Naive thymus-derived CD4-positive, alpha-beta T cell (primary cell): ENCODE measurements at places on chromosomes 12 and 14. TPM values are rescaled to one million over a fixed set of nuclear protein-coding genes. Genes with fewer than 3 reads are reported as not detected.
A peak's percentile ranks its signal among the peaks of the same experiment; 100 is the strongest.

Gene ZC2HC1C
- polyA plus RNA-seq: 0.41 TPM

Gene AQP2
- polyA plus RNA-seq: not detected

Gene DHRS2
- polyA plus RNA-seq: 0.63 TPM

Gene SNW1
- polyA plus RNA-seq: 59.6 TPM

Gene DAO
- polyA plus RNA-seq: not detected

Gene PRB2
- not detected for polyA plus RNA-seq

Gene DCN
- not detected for polyA plus RNA-seq

Gene SLC10A1
- not detected for polyA plus RNA-seq

Gene FGF23
- polyA plus RNA-seq: not detected

Gene B4GALNT3
- polyA plus RNA-seq: 0.21 TPM

Gene STON2
- not detected for polyA plus RNA-seq

Gene SYCP3
- not detected for polyA plus RNA-seq

Gene TAS2R10
- polyA plus RNA-seq: not detected

Gene TULP3
- 6.7 TPM for polyA plus RNA-seq

- DNase-seq: no peak
These were observed 14.4 kb upstream of the CDK17 start for GRCh38 chr12:96414637-96415036.

- DNase-seq: no peak
These were observed 129.4 kb upstream of the DNM1L start for GRCh38 chr12:32549675-32550079.

DNA sequence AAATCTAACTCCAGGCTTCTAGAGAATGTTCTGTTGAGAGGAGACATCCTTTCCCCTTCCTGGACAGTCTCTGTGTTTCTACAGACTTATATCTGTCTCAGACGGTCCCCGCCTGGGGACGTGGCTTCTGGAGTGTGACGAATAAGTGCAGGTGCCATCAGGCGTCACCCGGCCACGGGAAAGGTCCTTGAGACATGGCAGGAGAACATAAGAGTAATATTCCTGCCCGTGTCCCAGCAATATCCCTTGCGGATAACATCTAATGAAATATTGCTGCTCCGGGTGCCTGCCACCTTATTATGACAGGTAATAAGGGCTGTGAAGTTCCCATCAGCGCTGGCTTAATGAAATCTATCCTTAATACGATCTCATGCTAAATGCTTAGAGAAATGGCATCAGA, 139.6 kb downstream of the PIWIL1 start:
- DNase-seq: no peak

DNA sequence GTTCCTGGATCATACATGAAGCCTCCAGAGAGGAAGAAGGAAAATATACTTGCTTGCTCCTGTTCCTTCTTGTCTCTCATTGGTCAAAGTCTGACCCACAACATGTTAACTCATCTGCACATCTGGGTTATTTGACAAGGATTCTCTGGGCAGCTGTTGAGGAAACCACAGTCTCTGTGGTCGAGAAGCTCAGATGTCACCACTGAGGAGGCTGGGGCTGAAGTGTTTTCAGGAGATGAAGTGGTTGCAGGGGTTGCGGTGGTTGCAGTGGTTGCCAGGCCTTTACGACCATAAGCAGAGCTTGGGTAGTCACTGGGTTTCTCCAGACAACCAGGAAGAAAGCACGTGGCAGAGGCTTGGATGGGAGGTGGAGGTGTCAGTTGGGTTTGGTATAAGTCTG, 265.0 kb upstream of the LRIG3 start:
- no peak for DNase-seq

DNA sequence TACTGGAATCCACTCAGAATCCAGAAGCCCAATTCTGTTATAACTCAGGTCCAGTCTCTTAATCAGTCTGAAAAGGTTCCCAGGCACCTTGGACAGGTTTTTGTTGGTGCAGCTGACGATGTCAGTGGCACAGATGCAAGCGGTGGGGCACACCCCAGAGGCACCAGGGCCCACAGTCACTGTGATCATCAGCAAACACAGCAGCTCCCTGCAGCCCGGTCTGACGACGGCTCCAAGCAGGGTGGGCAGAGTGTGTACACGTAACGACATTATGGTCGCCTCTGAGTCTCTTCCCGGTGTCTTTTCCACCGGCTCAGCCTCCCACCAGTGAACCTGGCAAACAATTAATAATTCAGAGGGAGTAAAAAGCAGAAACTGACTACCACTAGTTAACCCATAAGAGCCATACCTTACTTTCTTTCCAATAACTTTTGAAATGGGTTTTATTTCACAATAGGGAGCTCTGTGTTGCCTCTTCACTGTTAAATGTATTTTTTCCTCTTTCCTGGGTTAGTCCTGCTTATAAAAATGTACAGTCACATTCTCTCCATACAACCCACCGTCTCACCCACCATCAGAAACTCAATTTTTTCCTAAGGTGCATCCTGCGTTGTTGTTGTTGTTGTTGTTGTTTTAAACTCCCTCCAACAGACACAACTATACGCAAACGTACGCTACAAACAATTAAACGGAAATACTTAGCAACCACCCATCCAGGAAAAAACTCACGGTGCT, 521 bp upstream of the PCED1B start:
- peak; percentile 45 for DNase-seq

GRCh38 chr14:70721542-70721941, 79.8 kb downstream of the TTC9 start:
- no peak for DNase-seq

DNA sequence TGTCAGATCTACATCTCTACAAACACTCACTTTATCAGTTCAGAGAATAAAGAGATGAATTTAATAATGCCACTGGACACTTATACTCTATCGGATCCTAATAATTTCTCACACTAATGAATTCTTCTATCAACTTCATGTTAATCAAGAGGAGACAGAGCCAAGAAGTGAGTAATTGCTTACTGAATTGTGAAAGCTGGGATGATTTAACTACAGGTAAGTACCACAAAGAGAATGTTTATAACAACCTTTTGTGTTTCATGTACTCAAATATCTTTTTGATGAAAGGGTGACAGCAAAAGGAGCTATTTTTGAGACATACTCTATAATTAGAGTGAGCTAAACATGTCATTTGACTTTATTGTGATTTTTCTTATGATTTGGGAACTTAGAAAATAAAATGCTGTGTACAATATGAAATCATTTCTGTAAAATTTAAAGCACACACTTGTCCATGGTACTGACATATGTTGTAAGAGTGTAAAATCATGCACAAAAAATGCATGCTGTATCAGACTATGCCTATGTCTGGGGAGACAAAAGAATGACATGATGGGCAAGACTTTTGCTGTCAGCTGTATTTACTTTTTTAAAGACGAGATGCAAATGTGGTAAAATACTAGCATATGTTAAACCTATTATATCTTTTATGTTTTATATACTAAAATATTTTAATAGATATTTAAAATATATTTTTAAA, 361.2 kb downstream of the CCER1 start:
- no peak for DNase-seq

GRCh38 chr12:66341126-66341525, 38.8 kb downstream of the HELB start:
- DNase-seq: no peak

GRCh38 chr14:59454139-59454538, 11.0 kb downstream of the GPR135 start:
- no peak for DNase-seq

DNA sequence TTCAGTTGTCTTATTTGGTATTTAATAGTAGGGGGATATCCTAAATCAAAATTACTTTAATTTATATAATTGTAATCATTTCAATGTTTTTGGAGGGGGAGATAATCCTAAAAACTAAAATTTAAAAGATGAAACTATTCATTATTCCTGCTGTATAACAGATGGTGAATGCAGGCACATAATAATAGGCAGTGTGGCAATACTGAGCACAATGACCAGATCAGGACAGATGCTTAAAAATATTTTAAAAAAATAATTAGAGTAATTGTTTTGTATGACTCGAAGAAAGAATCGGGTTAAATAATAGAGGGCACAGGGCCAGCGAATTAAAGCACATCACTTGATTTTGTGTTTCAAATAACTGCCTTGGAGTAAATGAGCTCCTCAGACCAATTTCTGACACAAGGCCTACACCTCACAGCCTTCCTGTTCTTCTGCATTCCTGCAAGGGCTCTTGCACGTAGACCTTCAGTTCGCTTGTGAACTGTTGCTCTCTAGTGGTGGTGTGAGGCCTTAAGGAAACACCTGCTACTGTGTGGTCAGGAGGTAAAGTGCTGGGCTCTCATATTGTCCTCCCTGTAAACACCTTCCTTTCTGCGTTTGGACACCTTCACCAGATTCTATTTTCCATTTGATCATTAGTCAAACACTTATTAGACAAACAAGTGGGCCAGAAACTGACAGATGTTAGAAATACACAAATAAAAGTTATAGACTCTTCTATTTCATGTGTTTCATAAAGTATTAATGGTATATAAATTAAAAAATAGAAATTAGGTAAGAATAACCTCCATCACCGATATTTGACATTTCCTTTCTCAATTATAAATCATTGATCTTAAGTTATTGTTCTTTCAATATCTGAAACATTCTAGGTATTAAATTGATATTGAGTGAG, 29.3 kb upstream of the KLRF1 start:
- peak; percentile 67 for DNase-seq

- no peak for DNase-seq
These were observed 50.4 kb downstream of the DICER1 start for GRCh38 chr14:95106971-95107370.

DNA sequence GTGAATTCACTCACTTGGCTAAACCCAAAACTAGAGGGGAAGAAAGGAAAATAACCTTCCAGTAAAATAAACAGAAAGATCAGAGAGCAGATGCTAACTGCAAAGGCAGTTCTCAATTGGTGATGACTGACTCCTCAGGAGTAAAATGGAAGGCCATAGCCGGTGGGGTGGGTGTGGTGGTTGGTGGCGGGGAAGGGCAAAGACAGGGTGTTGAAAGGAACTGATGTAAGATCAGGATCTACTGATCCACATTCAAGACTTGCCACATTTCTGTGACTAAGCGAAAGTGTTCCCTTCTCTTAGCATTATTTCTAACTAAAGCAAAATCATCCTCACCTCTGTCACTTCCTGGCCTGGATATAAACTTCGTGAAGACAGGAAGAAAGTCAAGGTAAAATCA, 26.3 kb upstream of the TC2N start:
- DNase-seq: peak; percentile 18

- peak; percentile 33 for DNase-seq
These were observed 46.1 kb downstream of the CYP46A1 start for GRCh38 chr14:99729991-99730875.

GRCh38 chr14:105313381-105314286, 914 bp upstream of the PACS2 start:
- no peak for DNase-seq

GRCh38 chr12:33012226-33012625, 115.6 kb upstream of the PKP2 start:
- no peak for DNase-seq

DNA sequence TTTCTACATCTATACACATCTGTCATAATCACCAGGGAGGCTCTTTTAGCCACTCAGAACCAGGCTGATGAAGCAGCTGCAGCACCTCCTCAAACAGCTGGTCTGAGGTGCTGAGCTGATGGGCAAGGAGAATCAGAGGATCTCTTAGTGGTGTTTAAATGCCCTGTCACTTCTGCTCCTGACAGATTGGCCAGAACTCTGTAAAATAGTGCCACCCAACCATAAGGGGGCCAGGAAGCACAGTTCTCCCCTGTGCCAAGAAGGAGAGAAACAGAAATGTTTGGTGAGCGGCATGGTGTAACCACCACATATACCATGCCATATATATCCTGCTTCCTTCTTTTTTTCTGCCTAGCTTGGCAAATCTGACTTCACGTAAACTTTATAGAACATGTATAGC, 12.8 kb downstream of the SOCS2 start:
- DNase-seq: no peak

- no peak for DNase-seq
These were observed 163.4 kb downstream of the RAD51B start for GRCh38 chr14:67982711-67983608.

- DNase-seq: no peak
These were observed 2.0 kb downstream of the EMC9 start for GRCh38 chr14:24139272-24139934.

DNA sequence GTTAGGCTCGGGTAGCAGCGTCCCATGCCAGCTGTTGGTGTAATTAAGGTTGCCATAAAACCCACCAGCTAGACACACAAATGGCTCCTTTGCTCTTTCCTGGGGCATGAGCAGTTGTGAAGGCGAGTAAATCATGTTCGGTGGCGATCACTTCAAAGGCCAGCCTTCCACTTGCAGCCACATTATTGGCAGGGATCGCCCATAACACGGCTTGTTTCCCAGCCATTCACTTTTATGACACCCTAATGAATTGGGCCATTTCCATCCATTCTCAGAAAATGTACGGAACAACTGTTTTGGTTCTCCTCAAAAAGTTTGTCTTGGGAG, 63.4 kb downstream of the BEGAIN start:
- DNase-seq: peak; percentile 6

- DNase-seq: no peak
These were observed 203.4 kb upstream of the PELI2 start for GRCh38 chr14:55914771-55915170.

GRCh38 chr12:115973968-115974724, 303.3 kb downstream of the MED13L start:
- DNase-seq: no peak

GRCh38 chr12:79826267-79827128, 108.4 kb downstream of the PPP1R12A start:
- DNase-seq: no peak

GRCh38 chr14:51004801-51005526, 60.7 kb upstream of the PYGL start:
- DNase-seq: no peak

GRCh38 chr14:23558346-23559009, 2.4 kb downstream of the THTPA start:
- no peak for DNase-seq

DNA sequence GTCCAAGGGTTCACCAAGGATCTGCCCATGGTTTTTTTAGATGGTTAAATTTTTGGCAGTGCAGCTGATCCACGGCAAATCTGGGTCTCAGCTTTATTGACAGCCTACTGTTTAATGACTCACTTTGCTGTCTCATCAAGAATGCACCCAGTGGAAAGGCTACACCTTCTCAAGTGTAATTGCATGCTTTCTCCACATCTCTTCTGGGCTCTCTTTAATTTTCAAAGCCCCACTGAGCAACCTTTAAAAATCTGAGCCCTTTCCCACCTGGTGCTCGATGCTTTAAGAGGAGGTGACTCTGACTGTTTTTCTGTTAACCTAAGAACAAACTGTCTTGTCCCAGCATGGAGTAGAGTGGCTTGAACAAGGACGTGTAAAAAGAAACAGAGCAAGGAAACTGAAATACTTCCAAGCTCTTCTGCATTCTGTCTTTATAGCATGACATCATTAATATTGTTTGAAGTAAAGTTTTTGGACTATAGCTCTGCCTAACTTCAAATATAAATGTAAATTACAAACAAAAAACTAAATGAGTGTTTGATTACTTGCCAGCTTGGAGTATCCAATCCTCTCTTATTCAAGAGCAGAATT, 214.2 kb upstream of the KRR1 start:
- no peak for DNase-seq

GRCh38 chr14:54840798-54841197, 61.8 kb downstream of the GCH1 start:
- no peak for DNase-seq

- DNase-seq: no peak
These were observed 242.7 kb downstream of the VRK1 start for GRCh38 chr14:97039717-97040363.

- no peak for DNase-seq
These were observed 27.9 kb downstream of the C12orf50 start for GRCh38 chr12:88001327-88001726.
